ENCODE measurements at places on chromosomes 2 and 18.

DNA sequence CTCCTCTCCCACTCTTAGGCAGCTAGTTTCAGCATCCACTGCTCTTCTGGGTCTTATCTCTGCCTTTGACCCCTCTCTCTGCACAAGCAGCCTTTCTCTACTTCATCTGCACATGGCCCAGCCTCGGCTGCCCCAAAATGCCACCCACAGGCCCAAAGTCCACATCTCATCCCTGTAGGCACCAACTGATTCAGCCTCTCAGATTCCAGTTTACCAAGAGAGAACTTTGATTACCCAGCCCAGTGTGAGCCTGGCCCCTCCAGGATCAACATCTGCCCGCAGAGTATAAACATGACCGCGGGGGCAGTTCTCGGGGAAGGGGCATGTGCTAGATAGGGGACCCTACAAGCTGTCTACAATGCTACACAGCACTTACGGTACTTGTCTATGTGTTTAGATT is 141.7 kb downstream of the RTN4 start:
- DNase-seq = no peak

- DNase-seq = no peak
These were observed 51.8 kb downstream of the MTHFD2 start for GRCh38 chr2:74250189-74250631.

DNA sequence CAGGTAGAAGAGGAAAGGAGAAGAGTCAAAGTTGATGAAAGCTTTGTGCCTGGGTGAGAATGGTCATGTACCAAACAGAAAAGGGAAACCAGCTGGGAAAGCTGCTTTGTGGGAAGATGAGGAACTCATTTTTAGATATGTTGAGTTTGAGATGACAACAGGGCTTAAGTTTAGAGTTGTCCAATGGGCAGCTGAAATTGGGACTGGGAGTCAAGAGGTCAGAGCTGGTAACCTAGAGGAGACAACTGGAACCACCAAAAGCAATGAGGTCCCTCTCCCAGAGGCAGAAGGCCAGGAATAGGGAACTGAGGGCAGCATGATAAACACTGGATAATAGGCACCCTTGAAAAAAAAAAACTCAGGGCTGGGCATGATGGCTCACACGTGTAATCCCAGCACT is 48.8 kb downstream of the SLC4A1AP start:
- DNase-seq = no peak

DNA sequence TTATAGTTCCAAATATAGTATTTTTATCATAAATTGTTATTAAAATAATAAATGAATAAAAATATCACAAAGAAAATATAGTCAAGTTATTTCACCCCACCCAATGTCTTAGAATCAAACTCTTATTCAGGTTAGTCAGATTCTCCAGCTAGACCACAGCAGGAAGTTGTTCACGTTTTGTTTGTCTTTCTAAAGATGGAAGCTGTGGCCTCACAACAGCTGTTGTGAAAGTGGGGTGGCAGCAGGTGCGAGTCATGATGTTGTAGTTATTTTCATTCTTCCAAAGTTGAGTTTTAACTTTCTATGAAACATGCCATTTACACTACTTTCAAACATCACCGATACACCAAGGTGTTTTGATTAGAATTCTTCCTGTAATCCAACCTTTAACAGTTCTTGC is 272.9 kb downstream of the SLC8A1 start:
- DNase-seq = no peak

DNA sequence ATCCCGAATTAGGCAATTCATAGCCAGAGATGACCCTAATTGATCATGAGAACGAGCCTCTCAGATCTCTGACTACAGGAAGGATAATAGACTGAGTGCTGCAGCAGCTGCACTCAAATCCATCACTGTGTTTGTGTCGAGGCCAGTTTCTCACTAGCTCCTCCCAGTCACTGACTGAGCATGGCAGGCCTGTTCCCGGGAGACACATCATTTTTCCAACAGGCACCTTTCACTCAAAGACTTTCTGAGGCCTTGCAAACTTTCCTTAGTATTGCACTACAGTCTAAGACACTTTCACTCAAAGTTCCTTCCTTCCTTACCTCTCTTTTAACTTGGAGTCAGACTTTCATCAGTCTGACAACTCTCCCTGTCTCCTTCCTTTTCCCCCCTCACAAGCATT is 13.7 kb downstream of the SOS1 start:
- peak; percentile 26 for DNase-seq

- no peak for DNase-seq
These were observed 310.6 kb upstream of the PIK3C3 start for GRCh38 chr18:41644466-41644865.

- no peak for DNase-seq
These were observed 43.0 kb downstream of the E2F6 start for GRCh38 chr2:11422901-11423435.

DNA sequence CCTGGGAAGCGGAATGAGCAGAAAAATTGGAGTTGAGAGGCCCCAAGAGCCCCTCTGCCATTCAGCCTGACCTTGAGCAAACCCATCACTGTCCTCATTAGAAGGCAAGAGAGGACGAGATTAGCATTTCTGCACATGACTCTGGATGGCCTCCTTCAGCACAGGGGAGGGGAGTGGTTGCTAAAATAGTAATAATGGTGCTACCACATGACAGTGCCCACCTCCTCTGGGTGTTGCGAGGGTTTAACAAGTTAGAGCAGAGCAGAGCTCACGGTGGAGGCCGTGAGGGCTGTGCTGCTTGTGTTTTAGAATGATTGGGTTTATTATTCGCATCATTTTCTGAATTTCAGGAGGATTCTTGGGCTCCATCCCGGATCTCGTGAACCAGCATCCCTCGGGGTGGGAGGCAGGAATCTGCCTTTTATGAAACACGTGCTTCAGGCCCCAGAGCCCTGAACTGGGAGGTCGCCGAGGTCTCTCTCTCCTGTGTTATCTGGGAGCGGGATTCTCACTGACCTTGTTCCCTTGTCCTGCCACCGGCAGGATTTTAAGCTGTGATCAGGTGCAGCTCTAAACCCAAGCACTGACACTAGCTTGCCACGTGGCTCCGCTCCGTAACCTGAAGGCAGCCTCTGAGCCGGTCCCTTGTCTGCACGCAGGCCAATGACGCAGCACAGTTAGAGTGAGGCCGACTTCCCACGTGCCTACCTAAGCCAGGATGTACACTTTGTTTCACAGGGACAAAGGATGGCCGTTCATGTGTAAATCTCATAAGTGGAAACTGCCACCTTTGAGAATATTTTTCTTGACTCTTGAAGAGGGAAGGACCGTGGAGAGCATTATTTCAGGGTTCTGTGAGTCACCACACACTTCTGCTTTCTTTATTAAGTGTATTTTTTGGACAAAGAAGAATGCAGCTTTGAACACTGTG is 142.3 kb downstream of the ACOXL start:
- DNase-seq = no peak
